Activated T-helper 17 cell treated with anti-CD3 and anti-CD28 coated beads, Interleukin-2, amount 50 U/mL, for 72 hours (primary cell): ENCODE measurements at places on chromosomes 12 and 14. TPM values are rescaled to one million over a fixed set of nuclear protein-coding genes. Genes with fewer than 3 reads are reported as not detected.
A peak's percentile ranks its signal among the peaks of the same experiment; 100 is the strongest.

The TDRD9 gene
- not detected for total RNA-seq

The PROX2 gene
- 0.71 TPM for total RNA-seq

The NID2 gene
- total RNA-seq = not detected

The CPNE6 gene
- total RNA-seq = not detected

The EGLN3 gene
- total RNA-seq = 22.7 TPM

The LYZ gene
- not detected for total RNA-seq

The POTEG gene
- total RNA-seq = not detected

The CLEC1B gene
- total RNA-seq = not detected

The SLC16A7 gene
- 21.4 TPM for total RNA-seq

The APEX1 gene
- 224 TPM for total RNA-seq

The BRMS1L gene
- 7.7 TPM for total RNA-seq

The CKB gene
- total RNA-seq = 13.4 TPM

GRCh38 chr12:112606611-112607365 is 184.8 kb upstream of the RPH3A start:
- no peak for ATAC-seq
- no peak overlapping the region for H3K4me3 ChIP-seq
- H3K27me3 ChIP-seq = peaks cover 22% of the 10 kb centered on the region
- no peak overlapping the region for H3K27ac ChIP-seq
- H3K4me1 ChIP-seq = no peaks in the 10 kb centered on the region
- no peaks in the 10 kb centered on the region for H3K36me3 ChIP-seq

GRCh38 chr12:116832353-116832752 is 48.9 kb downstream of the HRK start:
- no peaks in the 10 kb centered on the region for H3K36me3 ChIP-seq
- H3K4me3 ChIP-seq = no peak overlapping the region
- no peak for ATAC-seq

GRCh38 chr14:49919825-49920659 is 27.2 kb downstream of the ARF6 start:
- no peak overlapping the region for H3K4me3 ChIP-seq
- no peak for ATAC-seq
- H3K27me3 ChIP-seq = no peaks in the 10 kb centered on the region
- H3K27ac ChIP-seq = no peak overlapping the region
- peaks cover 6% of the 10 kb centered on the region for H3K4me1 ChIP-seq

DNA sequence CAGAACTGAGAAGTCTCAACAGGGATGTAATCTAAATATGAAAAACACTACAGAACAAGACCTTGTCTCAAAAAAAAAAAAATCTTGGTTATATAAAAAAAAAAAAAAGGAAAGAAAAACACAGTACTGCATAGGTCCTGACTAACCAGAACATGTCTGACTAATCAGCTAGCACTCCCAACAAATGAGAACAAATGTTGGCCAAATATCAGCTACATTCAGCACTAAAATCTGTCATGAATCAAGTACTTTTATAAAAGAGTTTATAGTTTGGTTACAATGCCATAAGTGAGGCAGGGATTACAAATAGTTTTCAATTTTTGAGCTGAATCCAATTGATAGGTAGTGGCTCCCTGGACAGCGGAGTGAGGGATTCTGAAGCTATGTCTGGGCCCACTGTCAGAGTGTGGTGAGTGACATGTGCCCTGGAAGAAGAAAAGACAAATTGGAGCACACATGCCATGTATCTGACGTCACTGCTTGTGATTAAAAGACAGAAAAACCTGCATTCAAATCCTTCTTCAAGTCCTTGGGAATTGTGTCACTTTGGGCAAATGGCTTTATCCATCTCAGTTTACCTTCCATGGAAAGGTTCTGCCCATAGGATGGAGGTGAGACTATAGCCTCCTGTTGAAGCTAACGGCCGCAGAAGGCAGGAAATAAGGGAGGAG is 5.6 kb upstream of the FAM234B start:
- peaks cover 4% of the 10 kb centered on the region for H3K27me3 ChIP-seq
- no peak overlapping the region for H3K27ac ChIP-seq
- no peaks in the 10 kb centered on the region for H3K4me1 ChIP-seq
- H3K36me3 ChIP-seq = no peaks in the 10 kb centered on the region
- H3K4me3 ChIP-seq = no peak overlapping the region
- no peak for ATAC-seq

GRCh38 chr14:85233756-85234155 is 296.2 kb upstream of the FLRT2 start:
- H3K27ac ChIP-seq = no peak overlapping the region
- H3K27me3 ChIP-seq = no peaks in the 10 kb centered on the region
- no peak for ATAC-seq
- H3K36me3 ChIP-seq = no peaks in the 10 kb centered on the region

GRCh38 chr12:30041096-30041495 is 257.4 kb upstream of the TMTC1 start:
- no peak overlapping the region for H3K4me3 ChIP-seq
- no peaks in the 10 kb centered on the region for H3K27me3 ChIP-seq
- no peaks in the 10 kb centered on the region for H3K4me1 ChIP-seq
- H3K36me3 ChIP-seq = no peaks in the 10 kb centered on the region
- ATAC-seq = no peak

DNA sequence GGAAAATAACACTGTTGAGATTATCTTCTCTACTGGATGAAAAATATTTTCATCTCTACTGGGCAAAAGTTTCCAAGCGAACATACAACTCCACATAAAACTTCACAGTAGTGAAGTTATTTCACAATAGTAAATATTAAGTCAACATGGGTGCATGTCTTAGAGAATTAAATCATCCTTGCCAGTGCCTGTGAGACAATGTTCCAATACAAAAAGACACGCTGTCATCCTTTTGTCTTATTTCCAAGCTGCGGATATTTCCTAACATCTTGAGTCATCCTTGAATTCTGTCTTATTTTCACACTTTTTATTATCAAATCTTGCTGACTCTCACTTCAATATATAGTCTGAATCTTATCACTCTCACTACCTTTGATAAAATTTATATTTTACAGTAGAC is 142.9 kb upstream of the KITLG start:
- no peak overlapping the region for H3K27ac ChIP-seq
- no peak overlapping the region for H3K4me3 ChIP-seq
- no peak for ATAC-seq

GRCh38 chr14:53900499-53900898 is 56.1 kb downstream of the BMP4 start:
- no peaks in the 10 kb centered on the region for H3K36me3 ChIP-seq
- H3K4me1 ChIP-seq = no peaks in the 10 kb centered on the region
- H3K4me3 ChIP-seq = no peak overlapping the region

DNA sequence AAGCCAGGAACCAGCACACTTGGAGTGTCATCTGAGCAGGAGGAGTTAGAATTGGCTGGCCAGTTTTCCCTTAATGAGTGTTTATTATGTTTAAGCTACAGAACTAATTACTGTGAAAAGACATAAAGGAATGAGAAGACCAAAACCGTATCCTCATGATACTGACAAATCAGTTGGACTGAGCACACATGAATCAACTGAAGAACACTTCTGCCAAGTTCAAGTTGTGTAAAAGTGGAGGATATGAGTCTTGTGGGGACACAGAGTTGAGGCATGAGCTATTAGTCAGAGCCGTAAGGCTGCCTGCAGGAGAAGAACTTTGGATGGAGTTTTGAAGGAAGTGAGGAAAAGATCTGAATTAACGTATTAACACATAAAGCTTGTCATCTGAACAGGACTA is 43.1 kb downstream of the HMGA2 start:
- no peaks in the 10 kb centered on the region for H3K4me1 ChIP-seq
- H3K27ac ChIP-seq = no peak overlapping the region
- peaks cover 11% of the 10 kb centered on the region for H3K27me3 ChIP-seq
- H3K36me3 ChIP-seq = no peaks in the 10 kb centered on the region
- H3K4me3 ChIP-seq = no peak overlapping the region

- no peak overlapping the region for H3K4me3 ChIP-seq
- ATAC-seq = no peak
- H3K36me3 ChIP-seq = peaks cover 40% of the 10 kb centered on the region
- no peaks in the 10 kb centered on the region for H3K27me3 ChIP-seq
- no peaks in the 10 kb centered on the region for H3K4me1 ChIP-seq
- H3K27ac ChIP-seq = no peak overlapping the region
Measured at GRCh38 chr12:118219772-118220171, 83.8 kb downstream of the PEBP1 start.

GRCh38 chr14:51521764-51522163 is 129.9 kb upstream of the FRMD6 start:
- no peaks in the 10 kb centered on the region for H3K4me1 ChIP-seq
- H3K27me3 ChIP-seq = peaks cover 30% of the 10 kb centered on the region
- no peak for ATAC-seq
- no peaks in the 10 kb centered on the region for H3K36me3 ChIP-seq
- no peak overlapping the region for H3K27ac ChIP-seq
- H3K4me3 ChIP-seq = no peak overlapping the region

GRCh38 chr14:58946431-58946830 is 242.0 kb upstream of the DAAM1 start:
- H3K4me1 ChIP-seq = no peaks in the 10 kb centered on the region
- H3K27me3 ChIP-seq = peaks cover 9% of the 10 kb centered on the region
- no peak overlapping the region for H3K27ac ChIP-seq
- ATAC-seq = no peak

GRCh38 chr12:95130096-95130495 is 56.7 kb upstream of the NR2C1 start:
- ATAC-seq = no peak
- no peak overlapping the region for H3K27ac ChIP-seq
- H3K27me3 ChIP-seq = no peaks in the 10 kb centered on the region

DNA sequence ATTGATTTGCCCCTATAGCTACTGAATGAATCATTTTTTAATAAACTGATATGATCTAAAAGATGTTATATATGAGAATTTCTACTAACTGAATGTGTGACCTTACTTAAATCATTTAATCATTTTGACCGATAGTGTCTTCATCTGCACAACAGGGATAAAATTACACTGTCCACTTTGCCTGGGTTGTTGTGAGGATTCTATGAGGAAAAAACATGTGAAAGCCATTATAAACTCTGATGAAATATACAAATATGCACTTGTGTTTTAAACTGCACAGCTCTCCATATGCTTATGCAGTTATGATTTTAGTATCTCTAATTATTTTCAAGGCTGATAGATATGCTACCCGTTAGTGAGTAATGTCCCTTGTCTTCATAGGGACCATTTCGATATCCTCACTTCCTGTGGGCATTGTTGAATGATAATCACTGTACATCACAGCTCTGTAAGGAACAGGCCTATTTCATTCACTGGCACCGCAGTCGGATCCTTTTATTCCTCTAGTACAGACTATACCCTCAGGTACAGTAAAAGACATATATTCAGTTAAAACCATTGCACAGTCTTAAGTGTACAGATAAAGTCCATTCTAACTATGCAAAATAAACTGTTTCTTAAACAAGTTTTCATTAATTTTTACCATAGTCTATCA is 88.7 kb upstream of the RAP1B start:
- no peaks in the 10 kb centered on the region for H3K36me3 ChIP-seq
- no peak overlapping the region for H3K4me3 ChIP-seq
- no peaks in the 10 kb centered on the region for H3K27me3 ChIP-seq

DNA sequence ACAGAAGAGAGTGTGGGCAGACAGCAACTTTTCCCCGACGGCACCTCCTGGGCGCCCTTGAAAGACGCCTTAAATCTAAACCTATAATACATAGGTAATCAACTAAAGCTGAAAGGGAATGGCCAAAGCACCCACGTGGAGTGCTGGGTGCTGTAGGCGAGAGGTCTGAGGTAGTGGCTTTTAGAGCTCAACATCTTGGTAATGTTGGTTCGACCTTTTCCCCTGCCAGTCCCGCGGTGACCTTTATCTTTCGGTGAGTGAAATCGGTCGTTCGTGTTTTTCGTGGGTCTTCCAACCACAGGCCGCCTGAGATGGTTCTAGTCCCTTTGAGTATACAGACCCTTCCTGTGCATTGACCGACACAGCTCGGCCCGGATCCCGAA is 9.1 kb downstream of the OR6S1 start:
- peak; percentile 38 for ATAC-seq
- peaks cover 35% of the 10 kb centered on the region for H3K4me1 ChIP-seq
- peaks cover 18% of the 10 kb centered on the region for H3K36me3 ChIP-seq
- H3K27me3 ChIP-seq = peaks cover 15% of the 10 kb centered on the region

DNA sequence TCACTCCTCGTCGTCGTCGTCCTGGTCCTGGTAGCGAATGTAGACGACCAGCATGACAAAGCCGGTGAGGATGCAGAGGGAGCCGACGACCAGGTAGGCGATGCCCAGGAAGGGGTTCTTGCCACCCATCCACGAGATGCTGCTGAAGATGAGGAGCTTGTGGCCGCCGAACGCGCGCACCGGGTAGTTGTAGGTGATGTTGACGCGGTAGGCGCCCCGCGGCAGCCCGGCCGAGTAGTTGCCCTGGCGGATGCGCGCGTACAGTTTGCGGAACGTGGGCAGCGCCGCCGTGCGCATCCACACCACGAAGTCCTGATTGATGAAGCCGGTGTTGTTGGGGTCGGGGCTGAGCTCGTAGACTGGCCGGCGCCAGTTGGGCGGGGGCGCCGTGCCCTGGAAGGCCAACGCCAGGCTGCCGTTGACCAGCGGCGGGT is 1.0 kb downstream of the TMEM30B start:
- peak overlapping the region; percentile 95 for H3K4me3 ChIP-seq
- peaks cover 16% of the 10 kb centered on the region for H3K4me1 ChIP-seq
- H3K36me3 ChIP-seq = no peaks in the 10 kb centered on the region
- ATAC-seq = peak; percentile 61
- H3K27me3 ChIP-seq = no peaks in the 10 kb centered on the region

- no peaks in the 10 kb centered on the region for H3K36me3 ChIP-seq
- no peaks in the 10 kb centered on the region for H3K27me3 ChIP-seq
- no peak overlapping the region for H3K4me3 ChIP-seq
- no peak for ATAC-seq
- H3K4me1 ChIP-seq = no peaks in the 10 kb centered on the region
Measured at GRCh38 chr14:100449225-100449987, 126.3 kb downstream of the SLC25A47 start.

DNA sequence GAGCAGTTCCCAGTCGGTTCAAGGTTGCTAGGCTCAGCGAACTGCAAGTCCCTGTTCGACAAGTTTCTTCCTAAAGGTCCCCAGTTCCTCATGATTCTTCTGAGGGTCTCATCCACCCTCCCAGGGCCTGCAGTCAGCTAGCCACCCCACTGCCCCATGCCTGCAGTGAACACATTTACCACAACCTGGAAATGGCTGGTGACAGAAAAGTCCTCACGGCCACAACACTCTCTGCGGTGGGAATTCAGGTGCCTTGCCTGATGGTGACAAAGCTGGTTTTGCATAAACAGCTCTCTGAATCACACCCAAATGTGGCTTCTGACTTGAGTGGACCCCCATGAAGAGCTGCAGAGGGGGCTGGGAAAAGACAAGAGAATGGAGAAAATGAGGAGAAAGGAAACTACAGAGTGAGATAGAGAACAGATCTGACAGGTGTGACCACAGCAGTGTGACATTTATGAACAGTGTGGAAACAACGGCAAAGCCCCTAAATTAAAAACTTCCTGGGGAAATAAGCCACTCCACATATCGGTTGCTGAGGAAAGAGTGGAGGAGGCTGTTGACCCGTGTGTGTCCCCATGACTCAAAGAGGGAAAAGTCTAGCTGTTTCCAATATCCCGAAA is 1.3 kb upstream of the CD27 start:
- H3K4me1 ChIP-seq = peaks cover 28% of the 10 kb centered on the region
- H3K36me3 ChIP-seq = peaks cover 49% of the 10 kb centered on the region
- peak overlapping the region; percentile 96 for H3K4me3 ChIP-seq
- ATAC-seq = peak; percentile 76
